SJSA1 (cell line): ENCODE measurements at places on chromosomes 7 and 10. TPM values are rescaled to one million over a fixed set of nuclear protein-coding genes. Genes with fewer than 3 reads are reported as not detected.
A peak's percentile ranks its signal among the peaks of the same experiment; 100 is the strongest.

The CALD1 gene
- total RNA-seq: 411 and 544 TPM in 2 replicates

The CLCN1 gene
- not detected in 2 replicates for total RNA-seq

The IQUB gene
- total RNA-seq: 0.08 TPM in 1 of 2 replicates, not detected in the other

- H3K36me3 ChIP-seq: no peaks in the 10 kb centered on the region
- H3K27me3 ChIP-seq: no peaks in the 10 kb centered on the region
- DNase-seq: peak; percentile 62
- H3K4me1 ChIP-seq: peaks cover 15% of the 10 kb centered on the region
- H3K4me3 ChIP-seq: no peak overlapping the region
- H3K27ac ChIP-seq: 0 out of 2 replicates have a peak overlapping the region, but pooled peaks have one; percentile 31
Observed at GRCh38 chr7:41247143-41247865, 455.6 kb downstream of the INHBA start.

DNA sequence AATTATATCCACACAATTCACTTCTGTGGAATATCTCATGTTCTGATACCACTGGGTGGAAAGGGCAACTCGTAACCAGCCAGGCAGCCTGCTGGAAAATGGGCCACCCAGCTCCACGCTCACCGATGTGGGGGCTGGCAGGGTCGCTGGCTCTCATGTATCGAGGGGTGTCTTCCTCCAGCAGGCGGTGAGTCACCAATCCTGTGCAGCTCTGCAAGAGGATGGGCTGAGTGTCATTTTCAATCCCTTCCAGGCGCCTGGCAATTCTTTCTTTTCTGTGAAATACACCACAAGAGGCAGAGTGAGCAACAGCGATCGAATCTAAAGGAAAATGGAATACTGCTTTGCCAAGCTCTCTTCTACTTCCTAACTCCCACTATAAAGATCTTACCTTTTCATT, 80.1 kb downstream of the SVIL start:
- H3K36me3 ChIP-seq: peaks cover 9% of the 10 kb centered on the region
- peak overlapping the region; percentile 81 for H3K27ac ChIP-seq
- DNase-seq: peak; percentile 62
- no peaks in the 10 kb centered on the region for H3K27me3 ChIP-seq
- H3K4me1 ChIP-seq: peaks cover 30% of the 10 kb centered on the region

DNA sequence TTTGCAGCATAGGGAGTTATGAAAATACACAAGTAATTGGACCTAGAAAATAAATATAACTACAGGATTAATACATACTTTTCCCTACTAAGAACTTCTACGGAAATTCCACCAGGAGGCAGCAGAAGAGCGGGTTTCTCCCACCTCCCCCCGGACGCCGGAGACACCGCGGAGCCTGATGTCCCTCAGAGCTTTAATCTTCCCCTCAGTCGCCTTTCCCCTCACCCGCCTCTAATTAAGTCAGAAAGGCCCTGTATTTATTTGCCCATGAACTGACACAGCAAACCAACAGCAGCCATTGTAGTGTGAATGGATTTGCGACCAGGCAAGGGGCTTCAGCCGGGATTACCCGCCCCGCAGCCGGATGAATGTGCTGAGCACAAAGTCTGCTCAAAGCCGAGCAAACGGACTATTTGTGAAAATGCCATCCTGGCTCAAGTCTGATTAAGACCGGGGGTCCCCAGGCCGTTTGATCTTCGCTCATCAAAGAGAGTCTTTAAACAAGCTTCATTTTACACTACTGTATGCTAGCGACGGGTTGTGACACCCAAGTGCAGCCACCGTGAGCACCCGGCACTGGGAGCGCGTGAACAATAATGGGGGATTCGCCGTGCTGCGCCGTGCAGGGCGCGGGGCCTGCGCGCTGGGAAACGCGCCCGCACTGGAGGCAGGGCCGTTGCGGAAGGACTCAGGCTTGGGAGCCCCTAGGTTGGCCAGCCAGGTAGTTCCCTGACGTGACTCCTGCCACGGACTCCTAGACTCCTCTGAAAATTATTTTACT, 5.6 kb upstream of the DKK1 start:
- H3K27me3 ChIP-seq: no peaks in the 10 kb centered on the region
- no peak overlapping the region for H3K4me3 ChIP-seq
- H3K27ac ChIP-seq: no peak overlapping the region
- no peaks in the 10 kb centered on the region for H3K36me3 ChIP-seq
- peak; percentile 69 for DNase-seq

- H3K27me3 ChIP-seq: peaks cover 10% of the 10 kb centered on the region
- no peaks in the 10 kb centered on the region for H3K36me3 ChIP-seq
- no peak overlapping the region for H3K27ac ChIP-seq
- DNase-seq: no peak
- H3K4me3 ChIP-seq: no peak overlapping the region
Observed at GRCh38 chr10:97844678-97845077, 5.0 kb upstream of the GOLGA7B start.

The ABCA13 gene
- 4.5 and 6.7 TPM in 2 replicates for total RNA-seq

DNA sequence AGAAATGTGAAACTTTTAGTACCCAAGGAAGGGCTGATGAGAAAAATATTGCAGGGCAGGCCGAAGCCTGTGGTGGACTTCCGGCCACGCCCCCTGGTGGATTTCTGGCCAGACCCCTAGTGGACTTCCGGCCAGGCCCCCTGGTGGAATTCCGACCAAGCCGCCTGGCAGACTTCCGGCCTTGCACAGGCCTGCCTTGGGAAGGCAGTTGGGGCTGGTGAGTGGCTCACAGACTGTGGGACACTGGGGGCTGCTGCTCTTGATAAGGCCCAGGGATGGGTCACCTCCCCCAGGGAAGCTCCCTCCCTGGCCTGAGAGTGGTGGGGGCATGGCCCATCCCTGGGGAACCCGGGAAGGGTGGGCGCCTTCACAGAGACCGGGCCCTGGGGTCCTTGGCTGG, 116.4 kb upstream of the MKI67 start:
- no peak for DNase-seq
- H3K4me1 ChIP-seq: no peaks in the 10 kb centered on the region

DNA sequence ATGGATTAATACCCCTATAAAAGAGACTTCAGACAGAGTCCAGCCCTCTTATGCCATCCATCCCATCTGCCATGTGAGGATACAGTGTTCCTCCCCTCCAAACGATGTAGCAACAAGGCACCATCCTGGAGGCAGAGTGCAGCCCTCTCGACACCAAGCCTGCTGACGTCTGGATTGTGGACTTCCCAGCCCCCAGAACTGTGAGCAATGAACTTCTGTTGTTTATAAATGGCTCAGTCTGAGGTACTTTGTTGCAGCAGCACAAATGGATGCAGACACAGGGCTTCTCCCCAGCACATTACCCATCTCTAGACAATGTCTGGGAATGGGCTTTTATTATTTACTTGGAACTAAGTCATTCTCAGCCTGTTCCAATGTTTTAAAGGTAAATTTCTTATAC, 195.6 kb downstream of the WDR37 start:
- H3K36me3 ChIP-seq: no peaks in the 10 kb centered on the region
- H3K4me1 ChIP-seq: no peaks in the 10 kb centered on the region; the same call in 1 of the 2 replicates
- no peak overlapping the region for H3K27ac ChIP-seq
- no peak overlapping the region for H3K4me3 ChIP-seq
- DNase-seq: peak; percentile 14

DNA sequence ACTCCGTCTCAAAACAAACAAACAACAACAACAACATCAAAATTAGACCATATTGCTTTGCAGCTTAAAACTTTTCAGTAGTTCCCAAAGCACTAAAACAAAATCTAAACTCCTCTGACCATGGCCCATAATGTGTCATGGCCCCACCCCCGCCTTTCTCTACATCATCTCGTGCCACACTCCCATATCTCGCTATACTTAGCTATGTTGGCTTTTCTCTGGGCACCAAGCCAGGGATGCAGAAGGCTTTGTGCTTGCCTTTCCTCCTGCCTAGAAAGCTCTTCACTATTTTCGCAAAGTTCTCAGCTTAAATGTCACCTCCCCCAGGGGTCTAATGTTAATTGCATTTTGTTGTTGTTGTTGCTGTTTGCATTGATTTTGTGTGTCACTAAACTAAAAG, 15.1 kb upstream of the SLC16A12 start:
- DNase-seq: no peak
- no peaks in the 10 kb centered on the region for H3K27me3 ChIP-seq
- no peaks in the 10 kb centered on the region for H3K36me3 ChIP-seq
- no peak overlapping the region for H3K4me3 ChIP-seq
